ENCODE measurements at places on chromosomes 6 and 20.

GRCh38 chr20:16011056-16011455 lies 562.2 kb downstream of the KIF16B start:
- DNase-seq = no peak

DNA sequence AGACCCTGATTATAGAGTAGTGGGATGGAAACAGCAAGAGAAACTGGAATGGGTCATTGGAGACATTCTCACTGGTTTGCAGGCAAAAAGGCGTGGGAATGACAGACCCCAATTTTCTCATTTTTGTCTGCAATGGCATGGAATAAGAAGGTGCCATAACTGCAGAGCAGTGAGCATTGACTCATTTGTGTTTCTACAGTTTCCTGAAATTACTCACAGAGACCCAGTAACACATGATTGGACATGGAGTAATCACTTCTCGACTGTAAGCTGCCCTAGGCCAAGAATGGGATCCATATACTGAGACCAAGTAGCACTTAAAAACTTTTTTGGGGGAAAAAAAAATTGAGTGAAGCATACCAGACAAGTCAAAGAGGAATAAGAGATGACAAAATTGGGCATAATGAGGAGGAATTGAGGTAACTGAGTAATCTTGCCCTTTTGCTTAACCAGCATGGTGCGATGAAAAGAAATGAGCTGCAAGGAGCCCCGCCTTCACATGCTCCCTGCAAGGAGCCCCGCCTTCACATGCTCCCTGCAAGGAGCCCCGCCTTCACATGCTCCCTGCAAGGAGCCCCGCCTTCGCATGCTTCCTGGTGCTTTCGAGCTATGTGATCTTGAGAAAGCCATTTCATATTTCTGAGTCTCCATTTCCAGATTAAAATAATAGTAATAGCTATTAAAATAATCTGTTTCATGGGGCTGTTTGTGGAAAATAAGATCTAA lies 44.1 kb downstream of the NHSL1 start:
- DNase-seq = no peak

DNA sequence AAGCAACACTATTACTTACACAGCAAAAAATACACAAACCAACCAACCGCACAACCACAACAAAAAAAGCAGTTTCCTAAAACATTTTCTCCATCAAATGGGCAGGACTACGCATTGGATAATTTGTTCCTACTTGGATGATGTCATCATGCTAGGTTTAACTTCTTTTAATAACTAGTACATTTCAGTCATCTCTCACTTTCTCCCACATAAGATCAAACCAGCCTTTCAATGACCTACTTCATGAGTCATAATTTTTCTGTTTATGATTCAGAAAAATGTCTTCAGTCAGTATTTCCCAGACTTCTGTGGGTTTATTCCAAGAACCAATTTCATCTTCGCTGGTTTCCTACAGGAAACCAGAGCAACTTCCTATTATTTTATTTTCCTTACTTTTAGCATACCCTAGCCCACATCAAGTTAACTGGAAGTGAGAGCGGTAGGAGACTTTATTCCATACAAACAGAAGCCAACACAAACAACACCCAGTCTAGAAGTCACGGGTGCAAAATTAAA lies 134.2 kb downstream of the GMDS start:
- DNase-seq = no peak

GRCh38 chr6:159565181-159565710 lies 127.8 kb downstream of the SOD2 start:
- DNase-seq = no peak

GRCh38 chr20:4344670-4345069 lies 329.3 kb upstream of the RNF24 start:
- DNase-seq = no peak

All from activated T-cell treated with anti-CD3 and anti-CD28 coated beads, Interleukin-2, amount 50 U/mL, for 48 hours (primary cell).